ENCODE measurements at places on chromosomes 5 and 9. TPM values are rescaled to one million over a fixed set of nuclear protein-coding genes. Genes with fewer than 3 reads are reported as not detected.

The ARSI gene
- 1.4 TPM for total RNA-seq

The TMEM215 gene
- 0.27 TPM for total RNA-seq

GRCh38 chr5:140041492-140042392 is 1.4 kb downstream of the NRG2 start:
- no peak for DNase-seq

- DNase-seq = no peak
These were observed 108.6 kb upstream of the EGFLAM start for GRCh38 chr5:38149815-38150195.

GRCh38 chr5:14557203-14557770 is 24.3 kb upstream of the OTULINL start:
- DNase-seq = no peak

The ROPN1L gene
- total RNA-seq = 2.0 TPM

GRCh38 chr5:153206361-153206760 is 284.1 kb upstream of the GRIA1 start:
- no peak for DNase-seq

DNA sequence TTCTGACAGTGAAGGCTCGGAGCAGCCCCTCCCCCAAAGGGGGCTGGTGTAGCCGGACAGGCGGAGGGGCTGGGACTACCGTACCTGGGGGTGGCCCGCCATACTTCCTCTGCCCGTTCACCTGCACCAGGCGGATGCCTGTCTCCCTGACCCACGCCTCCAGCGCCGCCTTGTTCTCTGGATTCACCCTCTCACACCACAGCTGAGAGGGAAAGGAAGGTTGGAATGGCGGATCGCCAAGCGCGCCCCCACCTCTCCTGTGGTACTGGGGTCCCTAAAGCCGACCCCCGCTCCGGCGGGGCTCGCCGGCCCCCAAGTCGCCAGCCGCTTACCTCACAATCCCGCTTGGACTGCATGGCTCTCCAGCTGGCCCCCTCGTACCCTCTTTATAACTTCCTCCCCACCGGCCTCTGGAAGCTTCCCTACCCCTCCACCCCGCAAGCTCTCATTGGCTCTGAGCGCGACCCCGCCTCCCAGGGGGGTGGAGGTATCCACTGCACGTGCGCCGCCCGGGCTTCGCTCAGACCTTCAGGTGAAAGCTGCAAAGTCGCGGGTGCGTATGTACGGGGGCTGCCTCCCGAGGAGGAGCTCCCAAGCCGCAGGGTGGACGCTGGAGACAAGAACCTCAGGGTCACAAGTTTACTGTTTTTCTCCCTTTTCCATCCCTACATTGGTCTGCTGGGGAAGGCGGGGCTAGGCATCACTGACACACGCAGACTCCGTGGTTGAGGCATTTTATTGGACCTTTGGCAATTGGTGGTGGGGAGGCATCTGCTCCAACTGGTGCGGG is at the start of gene DND1:
DND1 (minus strand) TSS at position 390 of the 790 bp plus-strand sequence; CDS start at position 356, 34 bp downstream.
- no peak for DNase-seq

DNA sequence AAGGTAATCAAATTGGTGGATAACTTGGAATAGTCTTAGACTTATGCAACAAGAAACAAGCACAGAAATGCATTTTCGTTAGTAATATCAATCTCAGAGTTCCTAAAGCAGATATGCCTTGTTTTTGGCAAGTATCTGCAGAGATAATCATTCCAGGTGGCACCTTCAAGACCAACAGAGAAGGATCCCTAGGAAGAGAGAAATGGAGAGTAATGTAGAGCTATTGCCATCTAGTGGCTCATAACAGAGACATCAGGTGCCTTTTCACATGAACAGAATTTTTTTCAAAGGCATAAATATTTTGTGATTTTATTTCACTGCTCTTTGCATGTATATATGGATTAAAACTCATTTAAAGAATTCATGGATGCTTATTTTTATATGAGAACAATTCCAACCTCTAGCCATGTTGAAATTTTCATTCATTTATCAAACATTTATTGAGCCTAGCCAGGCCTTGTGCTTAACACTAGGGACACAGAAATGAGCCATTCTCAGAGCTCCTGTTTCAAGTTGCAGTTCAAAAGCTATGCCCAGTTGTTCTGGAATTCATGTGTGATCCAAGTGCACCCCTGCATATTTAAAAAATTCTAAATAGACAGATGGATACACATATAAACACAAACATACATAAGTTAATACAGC is 117.5 kb upstream of the OR13F1 start:
- no peak for DNase-seq

GRCh38 chr5:4130819-4131218 is 535.2 kb downstream of the IRX1 start:
- DNase-seq = no peak

DNA sequence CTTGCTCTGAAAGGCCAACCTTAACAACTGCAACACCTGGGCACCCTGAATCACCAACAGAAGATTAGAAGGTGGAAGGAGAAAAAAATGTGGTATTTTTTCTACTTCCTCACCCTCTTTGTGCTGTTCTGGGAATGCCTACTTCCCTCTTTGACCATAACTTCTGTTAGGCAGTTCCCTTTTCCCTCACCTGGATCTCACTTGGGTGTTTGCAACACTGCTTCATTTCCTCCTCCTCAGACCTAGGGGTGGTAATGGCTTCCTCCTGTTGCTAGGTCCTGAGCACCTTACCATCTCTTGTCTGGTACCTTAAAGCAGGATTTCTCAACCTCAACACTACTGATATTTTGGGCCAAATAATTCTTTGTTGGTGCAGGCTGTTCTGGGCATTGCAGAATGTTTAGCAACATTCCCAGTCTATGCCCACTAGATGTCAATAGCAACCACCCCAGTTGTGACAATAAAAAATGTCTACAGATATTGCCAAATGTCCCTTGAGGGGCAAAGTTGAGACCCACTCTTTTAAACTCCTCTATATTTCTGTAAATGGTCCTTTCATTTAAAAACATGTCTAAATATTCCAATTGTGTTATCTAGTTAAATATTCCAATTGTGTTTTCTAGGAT is 300.0 kb upstream of the VLDLR start:
- DNase-seq = no peak

DNA sequence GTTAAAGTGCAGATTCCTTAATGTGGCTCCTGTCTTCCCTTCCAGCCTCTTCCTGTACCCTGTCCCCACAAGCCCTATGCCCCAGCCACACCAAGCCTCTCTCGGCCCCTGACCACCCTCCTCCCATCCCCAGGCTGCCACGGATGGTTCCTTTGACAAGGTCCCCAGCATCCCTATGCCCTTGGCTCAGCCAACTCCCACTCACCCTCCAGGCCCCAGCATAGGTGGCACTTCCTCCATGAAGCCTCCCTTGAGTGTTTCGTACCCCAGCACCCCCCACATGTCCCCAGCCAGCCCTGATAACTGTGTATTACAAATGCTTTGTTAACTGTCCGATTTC is 115.5 kb upstream of the TBC1D2 start:
- no peak for DNase-seq

Measured in type B pancreatic cell (in vitro differentiated cells).